Endothelial cell (in vitro differentiated cells): ENCODE measurements at places on chromosomes 4 and X.

DNA sequence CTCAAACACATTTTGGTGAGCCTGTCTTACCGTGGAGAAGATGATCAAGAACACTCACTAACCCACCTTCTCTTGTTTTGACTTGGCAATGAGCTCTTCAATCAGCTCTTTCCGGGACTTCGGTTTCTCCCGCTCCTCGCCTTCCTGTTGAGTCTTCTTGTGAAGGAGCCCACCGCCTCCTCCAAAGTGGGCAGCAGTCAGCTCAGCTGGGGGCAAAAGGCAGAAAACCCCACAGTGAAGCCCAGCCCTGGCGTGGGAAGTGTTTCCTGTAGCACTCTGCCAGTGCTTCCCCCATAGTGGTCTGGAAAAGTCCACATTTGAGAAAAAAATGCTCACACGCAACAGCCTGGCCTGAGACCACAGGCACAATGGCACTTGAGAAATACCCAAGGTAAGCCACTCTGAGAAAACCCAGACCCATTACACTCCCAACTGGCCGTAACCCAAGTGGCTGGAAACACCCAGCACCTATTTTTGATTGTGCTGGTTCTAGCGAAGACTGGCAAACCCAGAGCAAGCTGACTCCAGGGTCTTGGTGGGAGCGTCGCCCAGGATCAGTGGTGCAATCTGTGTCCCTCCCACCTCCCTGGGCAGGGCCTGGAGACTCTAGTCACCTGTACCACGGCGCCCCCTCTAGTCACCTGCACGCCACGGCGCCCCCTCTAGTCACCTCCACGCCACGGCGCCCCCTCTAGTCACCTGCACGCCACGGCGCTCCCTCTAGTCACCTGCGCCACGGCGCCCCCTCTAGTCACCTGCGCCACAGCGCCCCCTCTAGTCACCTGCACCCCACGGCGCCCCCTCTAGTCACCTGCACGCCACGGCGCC is 8.6 kb downstream of the NOP14 start:
- DNase-seq = no peak

- no peak for DNase-seq
Observed at GRCh38 chr4:124777007-124777406, 64.5 kb upstream of the ANKRD50 start.

DNA sequence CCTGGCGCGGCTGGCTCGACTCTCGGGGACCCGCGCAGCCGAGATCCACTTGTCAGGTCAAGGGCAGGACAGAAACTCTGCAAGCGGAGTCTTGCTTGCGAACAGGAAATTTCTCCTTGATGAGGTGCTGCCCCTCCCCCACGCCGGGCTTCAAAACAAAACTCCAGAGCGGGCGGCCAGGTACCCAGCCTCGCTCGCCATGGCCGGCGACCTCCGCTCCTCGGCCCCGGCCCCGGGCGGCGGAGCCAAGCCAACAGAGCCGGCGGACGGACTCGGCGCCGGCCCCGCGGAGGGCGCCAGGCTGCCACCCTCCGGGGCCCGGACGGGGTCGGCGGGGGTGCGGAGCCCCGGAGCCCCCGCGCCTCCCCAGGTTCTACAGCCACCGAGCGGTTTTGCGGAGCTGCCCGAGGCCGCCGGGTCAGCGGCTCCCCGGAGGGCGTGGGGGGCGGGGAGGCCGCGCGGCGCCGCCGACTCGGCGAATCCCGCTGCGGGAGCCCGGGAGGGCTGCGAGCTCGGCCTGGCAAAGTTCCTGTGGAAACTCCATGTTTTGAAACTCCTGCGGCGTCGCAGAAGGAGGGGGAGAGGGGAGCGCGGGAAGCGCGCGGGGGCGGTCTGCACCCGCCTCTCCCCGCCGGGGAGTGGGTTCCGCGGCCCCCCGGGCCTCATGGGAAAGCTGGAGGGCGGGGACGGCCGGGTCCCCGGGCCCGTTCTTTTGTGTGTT is 11.7 kb upstream of the BCOR start:
- DNase-seq = peak; percentile 37

GRCh38 chr4:20193141-20193936 is 58.4 kb upstream of the SLIT2 start:
- no peak for DNase-seq

GRCh38 chr4:108139089-108139488 is 29.6 kb downstream of the LEF1 start:
- DNase-seq = no peak

DNA sequence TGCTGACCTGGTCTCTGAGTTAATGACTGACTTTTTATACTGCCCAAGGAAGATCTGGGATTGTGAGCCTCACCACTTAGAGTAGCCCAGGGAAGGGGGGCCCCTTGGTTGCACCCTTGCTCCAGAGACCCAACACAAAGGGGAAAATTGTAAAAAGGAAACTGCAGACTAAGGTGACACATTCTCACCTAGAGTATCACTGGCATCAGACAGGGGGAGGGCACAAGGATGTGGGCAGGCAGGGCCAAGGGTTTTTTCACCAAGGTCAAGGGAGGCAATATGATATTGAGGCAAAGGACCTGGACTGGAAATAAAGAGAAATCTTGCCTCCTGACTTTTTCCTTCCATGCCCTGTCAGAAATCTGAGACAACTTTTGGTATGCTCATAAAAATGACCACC is 386.2 kb upstream of the FGF16 start:
- DNase-seq = no peak

GRCh38 chr4:102288497-102288896 is 56.8 kb downstream of the SLC39A8 start:
- DNase-seq = no peak

GRCh38 chr4:2105559-2105958 is 46.4 kb downstream of the NAT8L start:
- DNase-seq = no peak

GRCh38 chr4:181564625-181565024 is 678.6 kb upstream of the TENM3 start:
- DNase-seq = no peak

DNA sequence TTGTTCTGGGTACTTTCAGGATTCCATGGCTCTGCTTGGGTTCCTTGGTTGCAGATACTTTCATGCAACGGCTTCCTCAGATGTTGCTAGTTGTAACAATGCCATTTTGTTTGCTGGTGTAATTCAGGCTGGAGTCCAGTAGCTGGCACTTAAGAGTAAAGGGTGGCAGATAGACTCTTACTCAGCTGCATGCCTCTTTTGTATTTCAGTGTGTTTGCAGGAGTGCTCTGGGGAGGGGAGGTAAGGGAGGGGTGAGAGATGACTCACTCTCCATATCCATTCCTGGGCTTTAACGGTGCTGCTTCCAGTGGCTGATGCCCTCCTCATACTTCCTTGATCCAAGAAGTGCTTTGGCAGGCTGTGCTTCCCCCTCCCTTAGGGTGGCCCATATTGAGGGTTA is 155.2 kb downstream of the ZNF330 start:
- no peak for DNase-seq

DNA sequence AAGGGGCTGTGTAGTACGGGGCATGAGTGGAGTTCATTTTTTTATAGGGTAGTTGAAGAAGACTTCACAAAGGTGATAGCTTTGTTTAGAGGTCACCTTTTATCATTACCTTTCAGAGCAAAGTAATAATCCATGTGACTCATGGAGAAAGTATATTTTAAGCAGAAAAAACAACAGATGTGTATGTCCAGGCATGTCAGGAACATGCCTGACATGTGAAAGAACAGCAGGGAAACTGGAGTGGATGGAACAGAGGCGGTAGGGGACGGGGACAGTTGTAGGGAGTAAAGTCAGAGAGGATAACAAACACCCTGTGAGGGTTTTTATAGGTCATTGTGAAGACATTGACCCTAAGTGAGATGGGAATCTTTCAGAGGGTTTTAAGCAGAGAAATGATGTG is 107.6 kb downstream of the USP9X start:
- DNase-seq = no peak

- DNase-seq = no peak
Observed at GRCh38 chrX:24424948-24425347, 40.1 kb upstream of the PDK3 start.

DNA sequence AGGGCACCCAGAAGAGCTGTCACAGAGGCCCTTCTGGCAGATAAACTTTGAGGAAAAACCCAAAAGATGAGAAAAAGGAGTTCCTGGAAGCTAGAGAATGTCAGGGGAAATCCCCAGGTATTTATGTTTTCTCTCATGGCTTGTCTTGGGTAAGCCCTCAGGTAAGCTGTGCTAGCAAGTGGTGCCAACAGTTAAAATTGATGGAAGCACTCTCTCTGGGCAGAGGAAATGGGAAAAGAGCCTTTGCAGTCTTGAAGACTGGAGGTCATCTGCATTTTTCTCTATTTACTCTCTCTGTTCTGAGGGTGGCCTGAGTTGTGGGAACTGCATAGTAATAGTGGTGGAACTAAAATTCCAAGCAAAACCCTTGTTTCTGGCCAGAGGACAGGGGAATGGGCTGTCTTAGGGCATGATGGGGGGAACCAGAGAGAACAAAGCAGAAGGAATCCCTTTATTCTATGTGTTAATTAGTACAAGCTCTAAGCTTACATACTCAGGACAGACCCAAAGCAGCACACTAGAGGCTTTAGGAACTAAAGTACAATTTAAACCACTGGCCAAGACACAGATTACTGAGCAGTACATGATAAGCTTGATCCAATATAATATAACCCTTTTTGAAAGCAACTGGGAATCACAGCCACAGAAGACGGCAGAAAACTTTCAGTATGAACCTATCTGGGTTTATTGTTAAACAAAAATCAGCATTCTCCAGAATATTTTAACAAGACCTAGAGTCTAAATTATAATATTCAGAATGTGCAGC is 53.3 kb upstream of the SLC10A4 start:
- no peak for DNase-seq

DNA sequence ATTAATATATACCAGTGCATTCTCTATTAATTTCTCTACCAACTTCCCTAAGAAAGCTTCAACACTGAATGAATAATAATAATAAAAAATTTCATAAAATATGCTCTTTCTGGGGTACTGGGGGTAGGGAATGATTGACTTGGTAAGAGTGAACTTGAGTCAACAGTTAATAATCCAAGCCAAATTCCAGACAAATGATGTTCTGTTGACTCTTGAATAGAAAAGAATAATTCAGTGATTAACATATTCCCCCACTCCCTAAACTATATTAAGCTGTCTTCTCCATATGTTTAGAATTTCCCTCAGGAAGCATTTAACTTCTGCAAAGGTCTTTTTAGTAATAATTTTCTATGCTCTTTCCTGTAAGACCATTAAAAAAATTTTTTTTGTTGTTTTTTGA is 12.3 kb downstream of the PGRMC2 start:
- no peak for DNase-seq

GRCh38 chr4:119039779-119040178 is 95.9 kb upstream of the MYOZ2 start:
- peak; percentile 45 for DNase-seq

- DNase-seq = no peak
Observed at GRCh38 chrX:103584596-103584995, 719 bp upstream of the TCEAL4 start.

- no peak for DNase-seq
Observed at GRCh38 chr4:37023504-37023903, 221.0 kb upstream of the NWD2 start.

GRCh38 chr4:76201276-76201675 is 12.3 kb downstream of the SCARB2 start:
- DNase-seq = no peak

DNA sequence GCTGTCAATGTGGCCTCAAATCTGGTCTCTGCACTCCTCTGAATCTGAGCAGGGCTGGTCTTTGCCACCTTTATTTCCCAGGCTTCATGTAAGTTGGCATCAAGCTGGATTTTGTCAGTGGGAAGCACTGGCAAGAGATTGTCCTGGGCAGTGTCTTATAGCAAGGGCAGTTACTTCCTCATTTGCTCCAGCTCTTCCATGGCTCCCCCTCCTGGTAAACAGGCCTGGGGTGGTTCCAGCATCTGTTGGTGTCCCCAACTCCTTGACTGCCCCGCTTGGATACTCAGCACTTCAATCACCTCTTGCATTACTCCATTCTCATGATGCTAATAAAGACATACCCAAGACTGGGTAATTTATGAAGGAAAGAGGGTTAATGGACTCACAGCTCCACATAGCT is 15.0 kb upstream of the REST start:
- DNase-seq = no peak

DNA sequence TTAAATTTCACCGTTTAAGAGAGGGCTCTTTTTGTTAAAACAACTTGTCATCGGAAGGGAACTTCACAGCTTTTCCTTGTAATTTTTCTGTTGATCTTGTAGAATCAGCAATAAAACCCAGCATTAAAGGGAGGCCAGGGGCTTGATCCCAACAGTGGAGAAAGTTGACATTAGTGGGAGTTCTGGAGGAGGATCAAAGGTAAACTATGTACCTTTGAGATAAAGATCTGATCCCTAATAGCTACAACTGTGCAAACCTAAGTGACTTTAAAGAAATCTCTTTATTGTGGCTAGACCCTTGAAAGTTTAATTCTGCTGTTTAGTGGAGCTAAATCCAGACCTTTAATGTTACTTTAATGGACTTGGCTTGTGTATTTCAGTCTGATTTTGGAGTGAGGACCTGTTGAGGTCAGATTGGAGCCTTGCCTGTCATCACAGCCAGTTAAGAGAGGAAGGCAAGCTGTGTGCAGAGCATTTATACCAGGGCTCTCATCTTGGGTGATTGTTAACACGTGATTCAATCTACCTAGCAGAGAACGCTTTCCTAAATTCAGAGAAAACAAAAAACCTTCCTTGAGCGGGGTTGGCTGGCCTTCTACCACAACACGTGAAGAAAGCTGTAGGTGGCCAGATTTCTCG is 1.7 kb downstream of the DOCK11 start:
- no peak for DNase-seq

GRCh38 chr4:109295081-109295480 is 7.4 kb downstream of the COL25A1 start:
- DNase-seq = no peak

DNA sequence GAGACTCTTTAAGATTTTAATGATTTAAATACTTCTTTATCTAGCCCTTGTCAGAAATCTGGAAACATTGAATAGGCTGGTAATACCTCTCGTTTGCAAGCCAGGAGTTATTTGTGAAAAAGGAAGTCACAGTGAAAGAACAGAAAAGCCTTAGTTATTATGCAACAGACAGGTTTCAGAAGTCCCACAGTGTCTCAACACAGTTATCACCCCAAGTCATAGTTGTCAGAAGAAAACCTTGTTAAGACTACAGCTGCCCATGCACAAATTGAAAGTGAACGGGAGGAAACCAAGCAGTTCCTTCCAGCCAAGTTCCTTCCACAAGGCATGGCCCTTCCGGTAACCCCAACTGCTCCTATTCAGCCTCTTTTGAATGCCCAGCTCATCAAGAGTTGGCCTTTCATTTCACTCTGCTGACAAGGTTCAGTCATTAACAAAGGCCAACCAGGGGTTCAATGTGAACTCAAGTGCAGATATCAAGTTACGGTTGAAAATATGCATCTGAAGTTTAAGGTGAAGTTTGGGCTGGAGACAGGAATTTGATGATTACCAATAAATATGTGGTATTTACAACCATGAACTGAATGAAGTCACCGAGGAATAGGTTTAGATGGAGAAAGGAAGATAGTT is 15.6 kb downstream of the ALPK1 start:
- no peak for DNase-seq
